ENCODE measurements at places on chromosomes 1 and 21. TPM values are rescaled to one million over a fixed set of nuclear protein-coding genes. Genes with fewer than 3 reads are reported as not detected.

The FAM131C gene
- 1.1 TPM for total RNA-seq

The TSTD1 gene
- 104 TPM for total RNA-seq

The CELF3 gene
- not detected for total RNA-seq

The ADORA3 gene
- not detected for total RNA-seq

The CFAP57 gene
- total RNA-seq: 1.9 TPM

The TCEA3 gene
- total RNA-seq: 17.4 TPM

The KCNJ10 gene
- not detected for total RNA-seq

The TBX15 gene
- total RNA-seq: not detected

The RGS13 gene
- total RNA-seq: not detected

The RNU1-4 gene
- total RNA-seq: under 0.01 TPM

The PDC gene
- not detected for total RNA-seq

The AXDND1 gene
- 0.48 TPM for total RNA-seq

The PDZK1 gene
- under 0.01 TPM for total RNA-seq

The P3H1 gene
- 27.9 TPM for total RNA-seq

The IL6R gene
- 16.0 TPM for total RNA-seq

The JUN gene
- 56.7 TPM for total RNA-seq

The SLC30A2 gene
- not detected for total RNA-seq

The FMN2 gene
- total RNA-seq: 0.21 TPM

The CBS gene
- total RNA-seq: 58.4 TPM

The CADM3 gene
- total RNA-seq: not detected
